ENCODE measurements at places on chromosomes 4 and X. TPM values are rescaled to one million over a fixed set of nuclear protein-coding genes. Genes with fewer than 3 reads are reported as not detected.

RBM46 gene
- total RNA-seq: not detected

RAB41 gene
- not detected for total RNA-seq

PRKG2 gene
- total RNA-seq: not detected

ZNF157 gene
- total RNA-seq: 0.26 TPM

USP27X gene
- total RNA-seq: 1.9 TPM

PHEX gene
- total RNA-seq: 0.07 TPM

CT45A9 gene
- not detected for total RNA-seq

MXRA5 gene
- 57.3 TPM for total RNA-seq

SOX3 gene
- 0.20 TPM for total RNA-seq

CENPVL2 gene
- not detected for total RNA-seq

MAGEC1 gene
- total RNA-seq: not detected

CD38 gene
- total RNA-seq: 1.7 TPM

GPRASP1 gene
- total RNA-seq: 25.3 TPM

GRCh38 chr4:10024303-10024702 lies 3.0 kb upstream of the SLC2A9 start:
- no peak overlapping the region for H3K4me3 ChIP-seq
- H3K4me1 ChIP-seq: peaks cover 22% of the 10 kb centered on the region
- peak overlapping the region; percentile 91 for H3K27ac ChIP-seq
- H3K36me3 ChIP-seq: no peaks in the 10 kb centered on the region
- H3K27me3 ChIP-seq: no peaks in the 10 kb centered on the region

GRCh38 chr4:25884031-25884782 lies 21.4 kb upstream of the SEL1L3 start:
- H3K27me3 ChIP-seq: no peaks in the 10 kb centered on the region
- H3K27ac ChIP-seq: no peak overlapping the region
- H3K4me3 ChIP-seq: no peak overlapping the region
- no peak for DNase-seq

DNA sequence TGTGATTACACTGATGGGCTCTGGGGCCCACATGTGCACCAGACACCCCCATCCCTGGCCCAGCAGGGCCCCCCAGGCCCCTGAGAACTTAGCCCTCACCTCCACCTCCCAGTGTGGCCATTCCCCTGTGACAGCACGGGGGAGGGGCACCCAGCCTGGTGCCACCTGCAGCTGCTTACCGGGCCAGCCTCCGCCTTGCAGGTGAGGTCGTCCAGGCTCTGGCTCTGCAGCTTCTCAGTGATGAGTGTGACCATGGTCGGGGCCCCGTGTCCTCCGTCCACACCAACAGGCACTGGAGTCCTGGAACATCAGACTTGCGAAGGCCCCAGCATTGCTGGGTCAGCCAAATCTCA lies 15.6 kb downstream of the FAM53A start:
- no peak overlapping the region for H3K4me3 ChIP-seq
- no peaks in the 10 kb centered on the region for H3K4me1 ChIP-seq
- H3K27ac ChIP-seq: no peak overlapping the region
- no peak for DNase-seq

DNA sequence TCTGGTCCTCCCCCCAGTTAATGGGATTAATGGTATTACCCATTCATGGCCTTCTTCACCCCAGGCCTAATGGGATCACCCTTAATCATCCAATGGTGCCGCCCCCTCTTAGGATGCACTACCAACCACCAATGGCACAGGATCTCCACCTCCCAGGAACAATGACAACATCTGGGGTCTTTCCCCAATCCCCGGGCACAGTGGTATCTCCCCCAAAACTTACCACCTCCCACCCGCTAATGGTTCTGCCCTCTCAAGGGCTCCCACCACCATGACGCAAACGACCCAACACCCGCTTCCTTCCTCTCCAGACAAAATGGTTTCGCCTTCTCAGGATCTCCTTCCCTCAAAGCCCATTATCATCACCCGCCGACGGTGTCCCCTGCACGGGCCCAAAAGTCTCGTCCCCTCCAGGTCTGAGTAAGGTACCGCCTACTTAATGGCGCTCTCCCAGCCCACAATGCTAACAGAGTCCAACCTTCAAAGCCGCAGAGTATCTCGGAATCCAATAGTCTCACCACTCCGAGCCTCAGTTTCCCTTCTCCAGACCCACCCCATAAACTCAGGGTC lies 458 bp downstream of the GRIPAP1 start:
- H3K36me3 ChIP-seq: no peaks in the 10 kb centered on the region
- H3K4me3 ChIP-seq: peak overlapping the region; percentile 63
- peak overlapping the region; percentile 55 for H3K27ac ChIP-seq

DNA sequence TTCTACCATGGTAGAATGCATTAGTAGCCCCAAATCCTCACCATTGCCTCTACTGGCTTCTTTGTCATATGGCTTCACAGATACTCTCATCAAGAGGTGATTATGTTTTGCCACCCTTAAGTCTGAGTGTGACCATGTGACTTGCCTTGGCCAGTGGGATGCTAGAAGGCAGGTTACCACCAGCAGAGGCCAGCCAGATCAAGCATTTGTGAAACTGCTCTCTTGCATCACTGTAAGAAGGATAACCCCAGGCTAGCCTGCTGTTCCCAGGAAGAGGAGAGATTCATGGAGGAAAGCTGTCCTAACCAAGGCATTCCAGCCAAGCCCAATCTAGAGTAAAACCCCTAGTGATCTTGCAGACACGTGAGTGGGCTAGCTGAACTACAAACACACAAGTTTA lies 46.8 kb downstream of the USP46 start:
- no peaks in the 10 kb centered on the region for H3K27me3 ChIP-seq
- no peak for DNase-seq
- H3K27ac ChIP-seq: no peak overlapping the region
- no peaks in the 10 kb centered on the region for H3K4me1 ChIP-seq
- H3K36me3 ChIP-seq: peaks cover 4% of the 10 kb centered on the region

DNA sequence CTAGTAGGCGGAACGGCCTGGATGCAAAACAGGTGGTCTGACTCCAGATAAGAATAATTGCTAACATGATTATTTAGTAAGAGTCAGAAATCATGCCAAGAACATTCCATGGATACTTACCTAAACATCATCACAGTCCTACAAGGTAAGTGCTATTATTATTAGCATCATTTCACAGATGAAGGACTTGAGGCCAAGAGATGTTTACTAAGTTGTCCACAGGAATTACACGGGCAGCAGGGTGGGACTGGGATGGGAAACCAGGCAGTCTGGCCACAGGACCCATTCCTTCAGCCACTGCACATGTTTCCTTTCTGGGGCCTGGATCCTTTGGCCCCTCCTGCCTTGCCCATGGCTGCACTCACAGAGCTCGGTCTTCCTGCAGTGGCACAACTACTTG lies 48.3 kb downstream of the ANAPC4 start:
- H3K27ac ChIP-seq: no peak overlapping the region
- DNase-seq: no peak
- no peaks in the 10 kb centered on the region for H3K36me3 ChIP-seq

DNA sequence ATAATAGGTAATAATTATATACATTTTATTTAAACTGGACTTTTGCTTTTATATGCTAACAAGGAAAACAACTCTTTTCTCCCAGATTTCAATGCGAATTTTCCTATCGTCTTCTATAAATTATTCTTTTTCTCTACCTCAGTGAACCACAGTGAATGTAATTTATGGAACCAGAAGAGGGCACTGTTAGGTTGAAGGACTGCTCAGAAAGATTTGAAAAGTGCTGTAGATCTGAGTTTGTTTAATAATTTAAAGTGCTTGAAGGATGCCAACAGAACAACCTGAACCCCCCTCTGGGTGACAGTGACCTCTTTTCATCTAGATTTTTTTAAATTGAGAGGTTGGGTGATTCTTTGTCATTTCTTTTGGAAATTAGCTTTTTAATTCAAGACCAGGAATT lies 54.9 kb downstream of the PHOX2B start:
- no peaks in the 10 kb centered on the region for H3K4me1 ChIP-seq
- H3K36me3 ChIP-seq: no peaks in the 10 kb centered on the region
- H3K27ac ChIP-seq: no peak overlapping the region
- H3K27me3 ChIP-seq: no peaks in the 10 kb centered on the region

GRCh38 chr4:163550869-163551267 lies 56.4 kb downstream of the TMA16 start:
- H3K4me1 ChIP-seq: peaks cover 3% of the 10 kb centered on the region
- no peaks in the 10 kb centered on the region for H3K36me3 ChIP-seq
- H3K27me3 ChIP-seq: no peaks in the 10 kb centered on the region

DNA sequence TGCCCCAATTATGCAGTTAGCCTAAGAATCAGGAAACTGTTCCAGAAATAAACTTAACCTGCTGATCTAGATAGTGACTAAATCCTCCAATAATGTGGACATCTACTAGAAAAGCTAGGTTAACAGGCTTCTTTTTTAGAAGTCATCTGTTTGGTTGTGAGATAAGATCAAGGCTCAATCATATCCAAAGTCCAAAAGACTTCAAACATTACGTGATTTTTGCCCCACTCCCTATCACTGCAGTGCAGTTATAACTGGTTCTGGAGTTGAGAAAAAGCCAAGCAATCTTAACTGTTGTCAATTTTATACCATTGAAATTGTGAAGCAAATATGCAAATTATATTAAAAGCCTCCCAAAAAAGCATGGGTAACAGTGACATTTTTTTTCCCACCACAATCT lies 781.4 kb downstream of the KLHL13 start:
- no peaks in the 10 kb centered on the region for H3K36me3 ChIP-seq
- H3K4me1 ChIP-seq: no peaks in the 10 kb centered on the region
- no peak for DNase-seq

DNA sequence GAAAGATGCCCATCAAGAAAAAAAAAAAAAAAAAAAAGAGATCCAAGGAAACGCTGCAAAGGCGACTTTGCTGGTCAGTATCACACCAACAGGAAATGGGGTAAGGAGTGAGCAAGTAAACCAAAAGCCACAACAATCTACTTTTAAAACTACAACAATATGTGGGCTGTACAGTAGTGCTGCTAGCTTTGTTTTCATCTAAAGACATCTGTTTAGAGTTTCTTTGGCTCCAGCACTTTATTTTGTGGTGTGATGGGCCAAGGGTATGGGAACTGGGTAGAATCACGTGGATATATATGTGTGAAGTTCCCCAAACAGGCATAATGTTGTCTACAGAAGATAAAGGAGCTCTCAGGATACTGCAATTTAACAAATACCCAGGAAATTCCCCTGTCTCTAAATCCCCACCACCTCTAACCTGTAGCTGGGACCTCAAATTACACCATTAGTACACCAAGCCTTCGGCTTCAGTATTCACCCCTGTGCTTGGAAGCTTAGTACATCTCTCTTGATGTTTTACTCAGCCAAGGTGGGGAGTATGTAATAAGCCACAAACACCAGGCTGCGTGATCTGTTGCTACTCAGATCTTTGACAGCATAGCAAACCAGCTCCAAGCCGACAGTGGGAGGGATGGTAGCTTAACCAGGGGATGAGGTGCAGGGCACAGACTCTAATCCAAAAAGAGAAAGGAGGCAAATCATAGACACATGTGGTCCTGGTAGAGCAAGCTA lies 207.9 kb downstream of the HS6ST2 start:
- no peak for DNase-seq
- no peaks in the 10 kb centered on the region for H3K36me3 ChIP-seq
- H3K27me3 ChIP-seq: peaks cover 9% of the 10 kb centered on the region
- no peak overlapping the region for H3K4me3 ChIP-seq

- no peak overlapping the region for H3K4me3 ChIP-seq
- H3K27me3 ChIP-seq: no peaks in the 10 kb centered on the region
- no peaks in the 10 kb centered on the region for H3K36me3 ChIP-seq
- H3K4me1 ChIP-seq: no peaks in the 10 kb centered on the region
- no peak overlapping the region for H3K27ac ChIP-seq
These were observed 39.3 kb upstream of the TXK start for GRCh38 chr4:48173056-48173991.

- peaks cover 10% of the 10 kb centered on the region for H3K4me1 ChIP-seq
- no peak overlapping the region for H3K27ac ChIP-seq
- no peaks in the 10 kb centered on the region for H3K36me3 ChIP-seq
- no peak overlapping the region for H3K4me3 ChIP-seq
These were observed 3.2 kb upstream of the AREG start for GRCh38 chr4:74441744-74442143.

- H3K27me3 ChIP-seq: no peaks in the 10 kb centered on the region
- H3K4me1 ChIP-seq: no peaks in the 10 kb centered on the region
- no peaks in the 10 kb centered on the region for H3K36me3 ChIP-seq
- H3K27ac ChIP-seq: no peak overlapping the region
- no peak for DNase-seq
These were observed 53.0 kb downstream of the OSTC start for GRCh38 chr4:108703370-108703769.

GRCh38 chrX:46251755-46252154 lies 293.5 kb downstream of the ZNF674 start:
- H3K4me3 ChIP-seq: no peak overlapping the region
- peaks cover 27% of the 10 kb centered on the region for H3K27me3 ChIP-seq
- DNase-seq: no peak
- no peak overlapping the region for H3K27ac ChIP-seq

DNA sequence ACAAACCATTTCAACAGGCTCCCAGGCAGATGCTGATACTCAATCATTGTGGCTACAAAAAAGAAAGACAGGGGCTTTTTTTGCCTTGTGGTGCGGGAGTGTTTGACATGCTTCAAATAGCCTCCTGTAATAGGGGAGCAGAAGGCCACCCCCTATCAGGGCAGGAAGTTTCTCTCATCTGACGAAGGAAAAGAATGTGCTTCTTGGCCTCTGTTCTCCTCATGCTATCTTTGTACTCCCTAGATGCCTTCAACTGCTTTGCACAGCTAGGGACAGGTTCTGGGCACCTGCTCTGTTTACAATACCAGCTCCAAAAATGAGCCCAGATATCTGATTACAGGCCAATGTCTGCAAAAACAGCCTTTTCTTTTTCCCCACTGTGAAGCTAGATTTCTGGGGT lies 391.1 kb downstream of the STIM2 start:
- H3K4me3 ChIP-seq: no peak overlapping the region
- H3K27me3 ChIP-seq: no peaks in the 10 kb centered on the region
- no peaks in the 10 kb centered on the region for H3K36me3 ChIP-seq
- DNase-seq: no peak
- H3K27ac ChIP-seq: no peak overlapping the region

GRCh38 chrX:41087201-41087600 lies 2.0 kb downstream of the USP9X start:
- no peaks in the 10 kb centered on the region for H3K36me3 ChIP-seq
- DNase-seq: no peak
- H3K4me1 ChIP-seq: peaks cover 38% of the 10 kb centered on the region
- no peaks in the 10 kb centered on the region for H3K27me3 ChIP-seq
- H3K27ac ChIP-seq: peak overlapping the region; percentile 99
